Panc1 (cell line): ENCODE measurements at places on chromosomes 11 and 22. TPM values are rescaled to one million over a fixed set of nuclear protein-coding genes. Genes with fewer than 3 reads are reported as not detected.

VEGFB gene
- 101 TPM for total RNA-seq

CHRM1 gene
- total RNA-seq = not detected

KRTAP5-9 gene
- total RNA-seq = not detected

CCDC73 gene
- not detected for total RNA-seq

DDI1 gene
- total RNA-seq = not detected

SLC22A6 gene
- total RNA-seq = not detected

FXYD6 gene
- 0.54 TPM for total RNA-seq

MS4A7 gene
- total RNA-seq = 0.23 TPM

IL17REL gene
- 0.82 TPM for total RNA-seq

GGT1 gene
- 2.6 TPM for total RNA-seq

ACRV1 gene
- total RNA-seq = 0.26 TPM

GLYATL2 gene
- total RNA-seq = not detected

AMPD3 gene
- total RNA-seq = 12.5 TPM

WNT11 gene
- 1.1 TPM for total RNA-seq

GLB1L3 gene
- not detected for total RNA-seq
